ENCODE measurements at places on chromosomes 5 and 9. TPM values are rescaled to one million over a fixed set of nuclear protein-coding genes. Genes with fewer than 3 reads are reported as not detected.

GRCh38 chr5:96141749-96142148, 180.1 kb upstream of the ELL2 start:
- no peaks in the 10 kb centered on the region for H3K27me3 ChIP-seq
- no peak for DNase-seq
- no peaks in the 10 kb centered on the region for H3K4me1 ChIP-seq
- H3K4me3 ChIP-seq: no peak overlapping the region
- no peak overlapping the region for H3K27ac ChIP-seq

GRCh38 chr5:37886242-37886905, 46.5 kb upstream of the GDNF start:
- H3K27me3 ChIP-seq: no peaks in the 10 kb centered on the region
- H3K36me3 ChIP-seq: no peaks in the 10 kb centered on the region
- H3K4me3 ChIP-seq: no peak overlapping the region
- no peak overlapping the region for H3K27ac ChIP-seq
- no peak for DNase-seq

DNA sequence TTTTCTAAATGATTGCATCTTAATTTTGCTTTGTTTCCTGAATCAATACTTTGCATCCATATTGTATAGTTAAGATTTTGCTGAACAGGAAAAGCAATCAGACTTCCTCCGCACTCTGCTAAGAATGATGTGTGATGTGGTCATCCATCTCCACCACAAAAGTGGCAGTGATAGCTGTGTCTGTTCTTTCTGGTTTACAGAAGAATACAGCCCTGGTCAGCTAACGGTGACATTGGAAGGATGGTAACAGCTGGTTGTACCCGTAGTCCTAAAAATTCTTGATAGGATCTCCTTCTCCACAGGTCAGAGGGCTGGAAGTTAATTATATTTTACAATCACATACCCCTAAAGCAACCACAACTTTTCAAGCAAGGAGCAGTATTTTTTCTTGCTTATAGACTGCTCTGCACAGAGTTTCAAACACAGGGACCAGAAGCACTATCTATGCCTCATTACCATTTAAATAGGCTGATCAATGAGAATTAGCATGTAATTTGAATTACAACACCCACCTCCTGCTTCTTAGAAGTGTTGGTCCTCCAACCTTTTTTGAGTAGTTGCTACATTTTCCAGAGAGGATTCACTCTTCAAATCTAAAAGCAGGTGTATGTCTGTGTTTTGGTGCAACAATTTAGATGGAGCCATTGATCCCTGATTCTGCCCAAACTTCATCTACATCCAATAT, 1191.9 kb upstream of the NUDT12 start:
- no peaks in the 10 kb centered on the region for H3K4me1 ChIP-seq
- H3K27ac ChIP-seq: no peak overlapping the region
- H3K27me3 ChIP-seq: no peaks in the 10 kb centered on the region
- DNase-seq: no peak
- no peak overlapping the region for H3K4me3 ChIP-seq

DNA sequence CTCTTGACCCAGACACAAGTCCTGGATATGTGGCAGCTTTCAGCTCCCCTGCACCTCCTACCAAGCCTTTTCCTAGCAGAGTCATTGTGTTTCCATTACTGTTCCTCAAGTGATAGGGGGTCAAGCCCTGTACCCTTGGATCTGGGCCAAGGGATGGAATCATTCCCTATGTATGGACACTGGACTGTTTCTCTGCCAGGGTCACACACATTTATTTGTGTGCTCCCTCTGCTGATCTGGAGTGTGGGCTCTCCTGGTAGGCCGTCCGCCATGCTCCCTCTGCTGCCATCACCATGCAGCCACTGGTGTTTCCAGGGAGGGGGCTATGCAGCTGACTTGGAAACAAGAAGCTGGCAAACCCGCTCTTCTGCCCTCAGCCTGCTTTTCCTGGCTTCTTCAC, 9.5 kb downstream of the GM2A start:
- H3K27ac ChIP-seq: no peak overlapping the region
- H3K36me3 ChIP-seq: peaks cover 11% of the 10 kb centered on the region
- no peak overlapping the region for H3K4me3 ChIP-seq
- H3K4me1 ChIP-seq: no peaks in the 10 kb centered on the region
- DNase-seq: no peak
- H3K27me3 ChIP-seq: no peaks in the 10 kb centered on the region

- no peak for DNase-seq
- no peak overlapping the region for H3K4me3 ChIP-seq
- H3K4me1 ChIP-seq: no peaks in the 10 kb centered on the region
- no peaks in the 10 kb centered on the region for H3K36me3 ChIP-seq
- H3K27ac ChIP-seq: no peak overlapping the region
These were observed 120.2 kb upstream of the FOXD4L5 start for GRCh38 chr9:65405253-65405652.

GRCh38 chr5:109531262-109531661, 121.5 kb upstream of the PJA2 start:
- H3K27me3 ChIP-seq: no peaks in the 10 kb centered on the region
- H3K36me3 ChIP-seq: no peaks in the 10 kb centered on the region
- DNase-seq: no peak
- no peaks in the 10 kb centered on the region for H3K4me1 ChIP-seq

- no peaks in the 10 kb centered on the region for H3K4me1 ChIP-seq
- peak; percentile 70 for DNase-seq
- H3K27me3 ChIP-seq: no peaks in the 10 kb centered on the region
- no peak overlapping the region for H3K27ac ChIP-seq
- H3K36me3 ChIP-seq: no peaks in the 10 kb centered on the region
These were observed 233.9 kb upstream of the ZNF608 start for GRCh38 chr5:124980163-124980941.

DNA sequence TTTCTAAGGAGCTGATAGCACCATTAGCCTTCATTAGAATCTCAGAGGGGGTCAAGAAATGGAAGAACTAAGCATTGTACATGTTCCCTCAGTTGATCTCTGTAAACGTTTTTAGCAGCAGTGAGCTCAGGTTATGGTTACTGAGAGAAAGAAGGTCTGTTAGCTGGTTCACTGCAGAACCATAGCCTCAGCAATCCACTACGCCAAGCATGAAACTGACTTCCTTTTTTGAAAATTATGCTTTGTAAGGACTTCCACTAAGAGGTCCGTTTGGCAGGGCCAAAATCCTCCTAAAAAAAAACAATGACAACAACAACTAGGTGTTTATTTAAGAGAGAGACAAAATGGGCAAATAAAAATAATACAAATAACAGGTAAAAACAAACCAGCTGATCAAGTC, 273.3 kb downstream of the AOPEP start:
- H3K27ac ChIP-seq: no peak overlapping the region
- H3K4me3 ChIP-seq: no peak overlapping the region
- no peaks in the 10 kb centered on the region for H3K27me3 ChIP-seq
- DNase-seq: no peak
- H3K36me3 ChIP-seq: no peaks in the 10 kb centered on the region
- peaks cover 6% of the 10 kb centered on the region for H3K4me1 ChIP-seq

DNA sequence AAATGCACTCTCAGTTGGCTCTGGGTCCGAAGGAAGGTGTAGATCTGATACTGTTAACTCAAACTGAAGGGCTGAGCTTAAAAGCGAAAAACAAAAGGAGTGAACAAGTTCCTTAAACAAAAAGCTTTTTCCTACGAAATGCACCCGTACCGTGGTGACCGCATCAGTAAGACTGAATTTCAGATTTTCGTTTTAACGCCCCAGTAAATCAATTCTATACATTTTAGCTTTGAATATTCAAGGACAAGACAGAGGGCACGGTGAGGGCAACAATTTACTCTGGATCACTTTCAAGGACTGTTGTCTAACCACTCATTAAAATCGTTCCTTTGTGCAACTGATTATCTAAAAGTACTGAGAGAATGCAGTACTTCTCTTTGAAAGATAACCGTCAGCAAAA, 1.9 kb downstream of the HOMER1 start:
- H3K27me3 ChIP-seq: peaks cover 7% of the 10 kb centered on the region
- peaks cover 21% of the 10 kb centered on the region for H3K4me1 ChIP-seq
- peak overlapping the region; percentile 75 for H3K4me3 ChIP-seq

- H3K4me1 ChIP-seq: peaks cover 30% of the 10 kb centered on the region
- no peak overlapping the region for H3K4me3 ChIP-seq
- H3K27me3 ChIP-seq: no peaks in the 10 kb centered on the region
- no peak for DNase-seq
- H3K27ac ChIP-seq: no peak overlapping the region
- no peaks in the 10 kb centered on the region for H3K36me3 ChIP-seq
These were observed 4.6 kb downstream of the DBH start for GRCh38 chr9:133640580-133641395.

DNA sequence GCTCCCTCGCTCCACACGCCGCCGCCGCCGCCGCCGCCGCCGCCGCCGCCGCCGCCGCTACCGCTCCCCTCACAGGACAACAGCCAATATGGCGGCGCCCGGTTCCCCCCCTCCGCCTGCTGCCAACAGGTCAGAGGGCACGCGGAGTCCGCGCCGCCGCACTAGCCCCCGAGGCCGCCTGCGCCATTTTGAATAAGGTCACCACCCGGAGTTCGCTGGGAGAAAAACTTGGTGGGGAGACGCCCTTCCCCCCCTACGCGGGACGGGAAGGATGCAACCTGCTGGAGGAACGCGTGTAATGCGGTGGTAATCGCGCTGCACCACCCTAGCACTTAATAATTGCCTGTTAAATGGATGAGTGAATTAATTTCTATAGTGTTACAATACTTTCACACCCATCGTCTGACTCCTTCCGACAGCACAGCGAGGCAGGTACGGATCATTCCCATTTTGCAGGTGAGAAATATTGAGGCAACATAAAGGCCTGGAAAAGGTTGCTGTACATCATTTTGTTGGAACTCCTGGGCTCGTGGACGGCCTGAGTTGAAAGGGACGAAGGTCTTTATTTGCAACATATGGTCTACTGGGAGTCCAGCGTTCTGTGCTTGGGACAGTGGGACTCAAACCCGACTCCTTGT, at the start of gene FAM193B:
FAM193B (minus strand) TSS at position 90 of the 638 bp plus-strand sequence. CDS start 105 bp downstream, outside the sequence.
- H3K27ac ChIP-seq: peak within 1 kb of the TSS; percentile 42
- peaks cover 26% of the 10 kb centered on the region for H3K4me1 ChIP-seq
- no peaks in the 10 kb centered on the region for H3K27me3 ChIP-seq
- peak; percentile 98 for DNase-seq

GRCh38 chr9:81370650-81371049, 318.7 kb downstream of the TLE1 start:
- no peak overlapping the region for H3K27ac ChIP-seq
- no peaks in the 10 kb centered on the region for H3K27me3 ChIP-seq
- H3K36me3 ChIP-seq: no peaks in the 10 kb centered on the region
- DNase-seq: no peak
- H3K4me1 ChIP-seq: peaks cover 12% of the 10 kb centered on the region
- no peak overlapping the region for H3K4me3 ChIP-seq

GRCh38 chr9:89178830-89179539, 367 bp upstream of the SHC3 start:
- H3K27ac ChIP-seq: peak overlapping the region; percentile 92
- H3K36me3 ChIP-seq: no peaks in the 10 kb centered on the region
- DNase-seq: peak; percentile 73
- peaks cover 10% of the 10 kb centered on the region for H3K27me3 ChIP-seq
- H3K4me3 ChIP-seq: peak overlapping the region; percentile 40

Gene SLC25A48
- total RNA-seq: 6.9 TPM

Gene LHX3
- total RNA-seq: not detected

Gene NPDC1
- 82.7 TPM for total RNA-seq

Gene FBXO4
- total RNA-seq: 16.1 TPM

Gene GFPT2
- 29.1 TPM for total RNA-seq
